DMS 273 treated with DMSO at 0.1 percent for 48 hours (cell line): ENCODE measurements at places on chromosomes 12 and 14.

GRCh38 chr12:45388545-45388944 is 172.7 kb downstream of the ANO6 start:
- no peak for DNase-seq

DNA sequence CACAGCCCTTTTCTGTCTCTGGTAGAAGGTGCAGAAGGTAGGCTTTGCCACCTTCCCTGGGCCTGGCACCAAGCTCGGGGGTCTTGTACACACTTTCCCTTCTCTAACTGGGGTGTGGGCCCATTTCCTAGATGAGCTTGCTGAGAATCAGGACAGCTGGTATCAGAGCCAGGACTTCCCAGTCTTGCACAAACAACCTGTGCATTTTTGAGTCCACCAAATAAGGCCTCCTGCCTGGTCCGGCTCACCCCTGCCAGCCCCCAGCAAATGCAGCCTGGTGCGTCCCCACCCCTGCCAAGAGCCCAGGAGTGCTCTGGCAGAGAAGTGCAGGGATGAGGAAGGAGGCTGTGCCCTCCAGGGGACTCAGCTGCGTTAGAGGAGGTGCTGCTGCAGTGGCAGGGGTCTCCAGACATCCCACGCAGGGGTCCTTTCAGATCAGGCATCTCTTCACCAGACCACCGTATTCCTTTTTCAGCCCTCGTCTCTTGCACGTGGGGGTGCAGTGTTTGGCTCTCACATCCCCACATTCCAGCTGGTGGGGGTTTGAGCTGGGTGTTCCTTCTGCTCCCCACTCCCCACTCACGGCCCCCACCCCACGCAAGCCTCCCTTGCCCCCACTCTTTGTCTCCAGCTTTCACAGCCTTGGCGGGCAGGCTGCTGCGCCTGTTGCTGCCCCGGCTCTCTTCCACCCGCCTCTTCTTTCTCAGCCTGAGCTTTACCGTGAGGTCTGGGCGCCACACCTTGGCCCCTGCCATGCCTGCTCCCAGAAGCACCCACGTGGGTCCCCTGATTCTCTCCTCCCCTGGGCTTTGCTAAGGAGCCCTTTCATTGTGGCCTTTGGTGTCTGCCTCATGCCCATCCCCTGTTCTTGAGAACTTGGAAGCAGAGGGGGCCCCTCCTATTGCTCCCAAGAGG is 32.3 kb downstream of the MEG3 start:
- DNase-seq = no peak

DNA sequence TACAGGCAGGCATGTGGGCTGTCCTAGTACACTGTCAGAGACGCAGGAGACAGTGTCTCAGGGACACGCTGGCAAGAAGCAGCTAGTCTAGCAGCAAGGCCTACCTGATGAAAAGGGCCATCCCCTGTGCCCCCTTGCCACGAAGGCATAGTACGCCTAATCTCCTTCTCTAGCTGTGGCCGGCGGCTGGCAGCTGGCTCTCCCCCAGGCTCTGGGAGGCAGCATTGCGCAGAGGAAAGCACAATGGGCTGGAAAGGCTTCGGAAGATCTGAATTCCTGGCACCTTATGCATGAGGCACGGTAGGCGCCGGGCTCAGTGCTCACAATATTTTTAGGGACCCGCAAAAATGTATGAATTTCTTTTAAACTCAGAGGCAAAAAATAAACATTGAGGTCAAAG is 16.0 kb upstream of the PLEKHH1 start:
- no peak for DNase-seq

DNA sequence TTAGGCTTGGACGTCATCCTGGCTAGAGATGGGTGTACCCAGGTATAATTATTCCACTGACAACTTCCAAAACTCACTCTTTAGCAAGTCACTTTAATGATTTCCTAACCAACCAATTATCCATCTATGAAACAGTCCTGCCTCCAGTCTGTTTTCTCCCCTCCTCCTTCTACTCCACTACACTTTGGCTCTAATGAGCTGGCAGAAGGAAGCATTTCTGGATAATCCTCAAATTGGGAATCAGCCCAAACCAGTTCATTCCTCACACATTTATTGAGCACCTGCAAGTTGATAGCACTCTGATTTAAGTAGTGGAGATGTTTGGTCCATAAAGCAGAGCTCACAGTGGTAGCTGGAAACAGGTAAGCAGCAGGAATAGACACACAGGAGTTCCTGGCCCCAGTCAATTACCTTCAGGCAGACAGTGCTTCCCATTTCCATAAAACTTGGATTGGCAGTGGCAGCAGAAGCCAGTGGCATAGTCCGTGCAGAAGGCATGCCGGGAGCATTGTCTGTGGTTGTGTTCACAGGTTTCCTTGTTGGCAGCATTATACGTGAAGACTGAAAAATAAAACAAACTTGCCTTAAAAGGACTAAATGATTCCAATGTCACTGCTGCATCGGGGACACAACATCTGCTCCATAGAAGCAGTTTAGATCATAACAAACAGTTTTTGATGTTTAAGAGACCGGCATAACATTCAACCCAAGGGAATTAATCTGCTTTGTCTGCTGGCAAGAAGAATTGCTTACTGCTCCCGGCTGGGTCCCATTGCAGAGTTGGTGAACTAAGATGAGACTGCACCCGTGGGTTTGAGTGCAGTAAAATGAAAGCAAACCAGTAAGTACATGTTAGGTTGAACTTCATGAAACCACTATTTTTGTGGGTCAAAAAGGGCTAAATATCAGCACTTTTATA is 26.2 kb downstream of the NID2 start:
- DNase-seq = no peak

DNA sequence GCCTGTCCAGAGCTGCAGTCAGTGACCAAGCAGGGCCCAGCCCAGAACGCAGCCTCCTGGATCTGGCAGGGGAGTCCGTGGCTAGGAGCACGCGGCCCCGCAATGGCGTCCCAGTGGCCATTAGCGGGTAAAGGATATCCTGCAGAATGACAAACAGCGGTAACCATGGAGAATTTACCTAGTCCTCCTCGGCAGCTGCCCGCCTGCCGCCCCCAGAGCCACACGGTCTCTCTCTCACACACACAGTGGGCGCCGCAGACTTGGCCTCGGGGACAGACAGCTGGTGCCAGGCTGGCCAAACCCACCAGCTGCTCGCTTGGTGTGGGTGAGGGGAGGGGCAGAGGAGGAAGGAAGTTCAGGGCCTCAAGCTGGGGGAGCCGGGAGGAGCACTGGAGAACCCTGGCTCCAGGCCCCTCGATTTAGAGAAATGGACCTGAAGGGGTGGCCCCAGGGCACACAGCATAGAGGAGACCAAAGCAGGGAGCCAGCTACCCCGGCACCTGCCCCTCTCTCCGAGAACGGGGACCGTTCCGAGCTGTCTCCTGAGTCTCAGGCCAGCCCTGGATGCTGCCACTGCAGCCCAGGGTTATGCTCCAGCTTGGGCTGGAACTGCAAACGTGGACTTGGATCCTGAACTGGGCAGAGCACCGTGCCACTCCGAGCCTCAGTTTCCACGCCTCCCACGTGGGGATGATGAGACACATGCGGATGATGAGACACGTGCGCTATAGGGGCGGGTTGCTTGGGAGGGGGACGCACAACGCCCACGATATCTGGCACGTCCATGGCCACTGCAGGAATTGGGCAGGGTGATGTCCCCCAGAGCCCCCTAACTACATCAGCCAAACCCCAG is 3.4 kb downstream of the CDK2AP1 start:
- peak; percentile 71 for DNase-seq

DNA sequence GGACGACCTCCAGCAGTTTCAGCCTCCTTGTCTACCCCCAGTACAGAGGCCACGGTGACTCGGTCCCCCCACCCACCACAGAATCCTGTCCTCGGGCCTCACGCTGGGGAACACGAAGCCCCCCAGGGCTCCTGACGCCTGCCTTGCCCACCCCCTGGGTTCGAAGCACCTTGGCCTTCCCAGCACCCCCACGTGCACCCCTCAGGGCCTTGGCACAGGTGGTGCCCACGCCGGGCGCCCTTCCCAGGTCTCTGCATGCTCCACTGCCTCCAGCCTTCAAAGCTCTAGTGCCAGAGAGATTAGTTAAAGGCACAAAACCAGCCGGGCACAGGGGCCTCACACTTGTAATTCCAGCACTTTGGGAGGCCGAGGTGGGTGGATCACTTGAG is 61.8 kb downstream of the NOC4L start:
- no peak for DNase-seq

DNA sequence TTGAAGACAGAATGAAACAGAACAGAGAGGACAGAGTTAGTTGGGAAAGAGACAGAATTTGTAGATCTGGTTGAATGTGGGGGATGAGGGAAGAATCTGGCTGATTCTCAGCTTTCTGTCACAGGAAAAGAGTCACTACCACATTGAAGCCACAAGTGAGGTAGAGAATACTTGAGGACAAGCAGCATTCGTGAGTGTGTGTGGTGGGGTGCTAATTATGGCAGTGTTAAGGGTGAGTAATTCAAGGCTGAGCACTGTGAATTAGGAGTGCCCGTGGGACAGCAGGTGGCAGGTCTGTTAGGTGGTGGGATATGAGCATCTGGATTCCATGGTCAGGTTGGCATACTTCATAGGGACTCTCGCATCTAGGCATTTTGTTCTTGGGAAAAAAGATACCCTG is 347.4 kb upstream of the PRICKLE1 start:
- no peak for DNase-seq

DNA sequence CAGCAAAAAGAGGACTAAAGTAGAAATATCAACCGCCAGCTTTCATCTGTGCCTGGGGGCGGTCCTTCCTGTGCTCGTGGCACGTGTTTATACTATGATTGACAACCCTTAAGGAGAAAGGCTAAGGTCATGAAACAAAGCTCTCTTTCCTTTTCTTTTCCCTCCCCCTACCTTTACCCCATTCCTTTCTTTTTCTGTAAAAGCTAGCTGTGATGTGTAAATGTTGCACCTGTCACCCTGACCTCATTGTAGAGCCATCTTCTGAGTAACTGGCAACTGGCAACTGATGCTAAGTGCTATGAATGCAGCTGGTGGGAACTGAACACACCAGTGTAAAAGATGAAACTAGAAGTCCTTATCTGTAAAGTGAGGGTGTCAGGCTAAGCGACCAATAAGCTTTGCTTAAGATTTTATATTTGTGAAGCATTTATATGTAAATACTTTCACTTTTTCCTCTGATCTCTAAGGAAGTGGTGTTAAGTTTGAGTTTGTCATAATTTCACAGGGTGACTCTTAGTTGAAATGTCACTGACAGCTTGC is 102.8 kb upstream of the BCAT1 start:
- no peak for DNase-seq

DNA sequence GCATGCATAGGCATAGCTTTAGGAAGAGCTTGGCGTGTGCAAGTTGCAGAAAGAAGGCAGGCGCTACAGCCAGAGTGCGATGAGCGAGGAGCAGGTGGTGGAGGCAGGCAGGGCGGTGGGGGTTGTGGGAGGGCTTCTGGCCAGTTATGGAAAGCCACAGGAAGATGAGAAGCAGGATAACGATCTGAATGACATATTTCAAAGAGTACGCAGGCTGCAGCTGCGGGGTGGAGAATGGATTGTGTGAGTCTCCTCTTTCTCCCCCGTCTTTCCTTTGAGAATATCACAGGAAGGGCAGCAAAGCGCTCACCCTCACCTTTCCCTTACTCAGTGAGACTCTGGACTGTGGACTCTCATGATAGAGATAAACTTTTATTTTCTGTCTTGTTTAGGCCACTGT is 48.7 kb upstream of the PLXNC1 start:
- no peak for DNase-seq

DNA sequence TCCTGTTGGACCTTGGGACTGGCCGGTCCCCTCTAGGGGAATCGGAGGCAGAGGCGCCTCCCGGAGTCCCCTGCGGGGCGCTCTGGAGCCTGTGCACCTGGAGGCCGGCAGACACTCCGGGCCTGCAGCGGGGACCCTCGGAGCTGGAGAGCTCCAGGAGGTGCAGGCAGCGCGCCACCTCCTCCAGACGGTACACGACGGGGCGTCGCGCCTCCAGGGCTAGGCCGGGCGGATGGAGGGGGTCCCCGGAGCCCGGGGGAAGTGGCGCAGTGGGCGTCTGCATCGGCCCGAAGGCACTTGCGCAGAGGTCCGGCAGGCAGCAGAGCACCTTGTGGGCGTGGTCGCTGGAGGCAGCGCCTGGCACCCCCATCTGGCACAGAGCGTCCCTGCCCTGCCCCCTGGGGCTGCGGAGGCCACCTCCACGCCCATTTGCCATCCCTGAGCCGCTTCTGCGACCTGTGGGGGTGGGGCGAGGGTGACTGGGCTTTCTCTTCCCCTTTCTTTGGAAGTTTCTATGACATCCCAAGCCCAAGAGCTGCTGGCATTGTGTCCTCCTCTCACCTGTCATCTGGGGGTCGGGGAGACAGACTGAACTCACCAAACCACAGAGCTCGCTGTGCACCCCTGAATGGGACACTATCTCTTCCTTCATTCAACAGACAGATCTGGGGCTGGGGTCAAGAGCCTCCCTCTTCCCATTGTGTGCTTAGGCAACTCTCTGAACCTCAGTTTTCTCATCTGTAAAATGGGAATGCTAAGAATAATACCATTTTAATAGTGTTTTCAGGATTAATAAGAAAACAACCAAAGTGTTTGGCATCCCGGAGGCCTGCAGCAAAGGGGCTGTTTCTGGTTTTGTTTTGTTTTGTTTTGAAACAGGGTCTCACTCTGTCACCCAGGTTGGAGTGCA is 37.5 kb upstream of the CORO1C start:
- no peak for DNase-seq

GRCh38 chr12:13275241-13276085 is 78.9 kb downstream of the EMP1 start:
- peak; percentile 23 for DNase-seq

- DNase-seq = no peak
Measured at GRCh38 chr12:11650286-11651281, 1.1 kb downstream of the ETV6 start.

DNA sequence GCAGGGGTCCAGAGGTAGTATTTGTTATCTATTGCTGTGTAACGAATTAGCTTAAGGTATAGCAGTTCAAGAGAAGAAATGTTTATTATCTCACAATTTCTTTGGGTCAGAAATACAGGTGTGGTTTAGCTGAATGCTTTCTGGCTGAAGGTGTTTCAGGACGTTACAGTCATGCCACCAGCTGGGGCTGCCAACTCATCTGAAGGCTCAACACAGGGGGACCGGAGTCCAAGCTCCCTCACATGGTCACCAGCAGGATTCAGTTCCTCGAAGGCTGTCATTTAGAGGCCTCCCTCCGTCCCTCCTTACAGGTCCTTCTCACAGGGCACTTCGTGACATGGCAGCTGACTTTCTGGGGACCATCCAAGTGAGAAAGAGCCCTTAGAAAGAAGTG is 37.5 kb upstream of the SINHCAF start:
- DNase-seq = no peak

DNA sequence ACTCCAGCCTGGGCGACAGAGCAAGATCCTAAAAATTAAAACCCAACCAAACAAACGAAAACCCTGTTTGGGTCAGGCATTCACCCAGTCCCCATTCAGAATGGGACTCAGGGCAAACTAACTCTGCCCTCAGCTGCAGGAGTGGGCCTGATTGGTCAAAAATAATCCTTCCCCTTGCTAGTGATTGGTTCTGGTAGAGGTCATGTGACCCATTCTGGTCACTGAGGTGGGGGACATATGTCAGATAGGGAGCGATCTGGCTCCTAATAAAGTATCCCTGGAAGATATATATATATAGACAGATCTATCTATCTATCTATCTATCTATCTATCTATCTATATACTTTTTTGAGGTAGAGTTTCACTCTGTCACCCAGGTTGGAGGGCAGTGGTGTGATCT is 29.5 kb upstream of the MED13L start:
- DNase-seq = no peak
